Urothelium cell line (cell line): ENCODE measurements at places on chromosomes 16 and 17.

- DNase-seq, result no peak
Measured at GRCh38 chr16:7765079-7765550, 432.5 kb downstream of the RBFOX1 start.

DNA sequence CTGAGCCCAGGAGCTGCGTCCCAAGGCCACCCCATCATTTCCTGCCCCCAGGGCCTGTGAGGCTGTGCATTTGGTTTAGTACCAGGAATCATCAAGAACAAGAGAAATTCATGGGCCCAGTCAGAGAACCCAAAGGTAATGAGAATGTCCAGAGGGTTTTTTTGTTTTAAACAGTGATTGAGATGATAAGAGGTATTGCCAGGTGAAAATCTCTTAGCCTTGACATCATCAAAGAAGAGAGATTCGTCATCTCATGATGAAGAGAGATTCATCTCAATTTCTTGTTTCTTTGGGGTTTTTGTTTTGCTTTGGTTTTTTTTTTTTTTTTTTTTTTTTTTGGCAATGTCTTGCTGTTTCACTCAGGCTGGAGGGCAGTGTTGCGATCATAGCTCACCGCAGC is 170.6 kb upstream of the CACNG5 start:
- DNase-seq, result no peak

GRCh38 chr16:68481636-68482035 is 33.3 kb upstream of the SMPD3 start:
- no peak for DNase-seq

DNA sequence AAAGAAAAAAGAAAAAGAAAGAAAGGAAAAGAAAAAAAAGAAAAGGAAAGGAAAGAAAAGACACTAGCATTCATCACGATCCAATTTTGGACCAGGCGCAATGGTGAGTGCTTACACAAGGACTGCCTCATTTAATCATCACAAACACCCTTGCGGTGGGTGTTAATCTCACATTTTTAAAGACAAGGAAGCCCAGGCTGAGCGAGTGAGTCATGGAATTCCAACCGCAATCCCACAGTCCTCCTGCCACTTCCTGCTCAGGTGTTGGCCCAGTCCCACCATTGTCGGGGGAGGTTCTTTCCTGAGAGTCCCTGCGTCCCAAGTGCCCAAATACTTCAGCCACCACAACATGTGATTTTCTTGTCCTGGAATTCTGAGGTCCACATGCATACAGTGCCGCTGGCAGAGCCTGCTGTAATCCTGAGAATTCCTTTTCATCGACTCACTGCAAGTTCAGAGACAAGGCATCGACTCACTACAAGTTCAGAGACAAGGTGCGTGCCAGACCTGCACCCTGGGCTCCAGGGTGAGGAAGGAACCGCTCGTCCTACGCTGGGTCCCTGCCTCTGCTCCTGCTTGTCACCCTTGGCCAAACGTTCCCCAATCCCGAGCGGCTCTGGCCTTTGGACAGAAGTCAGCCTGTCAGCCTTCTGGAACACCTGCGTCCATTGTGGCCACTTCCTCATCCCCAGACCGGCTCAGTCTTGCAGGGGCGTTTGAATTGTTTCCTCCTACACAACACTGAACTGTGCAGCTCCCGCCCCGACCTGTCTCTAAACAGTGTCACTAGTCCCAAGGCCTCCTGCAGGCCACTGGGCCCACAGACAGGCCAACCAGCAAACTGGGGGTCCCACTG is 5.8 kb downstream of the ZG16B start:
- peak; percentile 95 for DNase-seq

DNA sequence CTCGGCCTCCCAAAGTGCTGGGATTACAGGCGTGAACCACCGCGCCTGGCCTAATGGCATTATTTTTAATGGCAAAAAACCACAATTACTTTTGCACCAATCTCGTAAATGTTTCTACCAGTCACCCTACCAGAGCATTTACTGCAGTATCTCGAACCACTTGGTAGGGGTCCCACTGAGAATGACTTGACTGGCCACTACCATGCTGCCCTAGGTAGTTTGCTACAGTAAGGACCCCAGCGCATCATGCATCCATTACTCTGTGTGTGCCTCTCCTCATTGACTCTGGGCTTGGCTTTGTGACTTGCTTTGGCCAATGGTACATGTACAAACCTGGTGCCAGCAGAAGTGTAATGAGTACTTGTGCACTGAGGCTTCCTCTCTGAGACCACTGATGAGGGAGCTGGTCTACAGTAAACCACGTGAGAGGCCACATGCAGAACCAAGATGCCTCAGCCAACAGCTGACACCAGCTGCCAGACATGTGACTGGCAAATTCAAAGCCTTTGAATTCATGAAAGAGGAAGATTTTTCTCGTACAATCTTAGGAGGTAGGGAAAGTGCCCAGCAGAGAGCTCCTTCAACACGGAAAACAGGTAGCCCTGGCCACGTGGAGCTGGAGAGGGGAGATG is 421.7 kb upstream of the C16orf82 start:
- DNase-seq, result no peak
